ENCODE measurements at places on chromosomes 2 and 18.

- no peak for DNase-seq
These were observed 619 bp upstream of the MSH6 start for GRCh38 chr2:47782381-47782670.

DNA sequence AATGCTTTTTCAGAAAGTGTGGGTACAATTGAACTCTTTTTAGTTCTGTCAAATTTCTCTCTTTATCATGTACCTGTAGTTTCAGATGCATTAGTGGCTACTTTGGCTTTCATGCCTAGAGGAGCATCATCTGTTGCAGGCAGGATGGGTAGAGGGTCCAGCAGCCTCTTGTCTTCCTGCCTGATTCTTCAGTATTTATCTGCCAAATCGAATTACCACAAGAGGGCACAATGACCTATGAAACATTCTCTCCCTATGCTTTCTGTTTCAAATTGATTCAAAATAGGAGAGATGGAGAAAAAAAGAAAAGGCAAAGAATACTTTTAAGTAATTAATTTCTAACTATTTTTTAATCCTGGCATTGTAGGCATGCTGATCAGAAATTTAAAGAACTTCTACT, 477.2 kb downstream of the TRIB2 start:
- DNase-seq = no peak

DNA sequence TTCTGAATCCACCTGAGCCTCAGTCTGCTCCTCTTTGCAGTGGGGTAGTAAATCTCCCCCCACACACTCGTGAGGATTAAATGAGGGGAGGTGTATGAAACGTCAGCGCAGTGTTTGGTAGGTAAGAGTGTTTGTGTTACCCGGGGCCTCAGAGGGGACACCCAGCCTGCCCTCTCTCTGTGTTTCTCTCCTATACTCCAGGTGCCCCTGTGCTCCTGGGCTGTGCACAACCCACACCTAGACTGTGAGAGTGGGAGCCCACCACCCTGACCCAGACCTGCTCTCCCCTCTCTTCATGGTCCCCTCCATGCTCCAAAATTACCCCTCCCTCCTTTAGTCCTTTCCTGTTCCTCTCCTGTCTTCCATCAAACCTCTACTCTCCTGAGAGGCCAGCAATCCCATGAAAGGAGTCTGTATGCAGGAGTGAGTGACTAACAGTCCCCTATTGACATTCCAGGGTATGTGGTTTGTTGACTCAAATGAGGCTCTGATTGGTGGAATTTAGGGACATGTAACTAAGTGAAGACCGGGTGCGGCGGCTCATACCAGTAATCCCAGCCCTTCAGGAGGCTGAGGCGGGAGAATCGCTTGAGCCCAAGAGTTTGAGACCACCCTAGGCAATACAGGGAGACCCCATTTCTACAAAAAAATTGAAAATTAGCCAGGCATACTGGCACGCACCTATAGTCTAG, 10.4 kb downstream of the CIB4 start:
- DNase-seq = no peak

DNA sequence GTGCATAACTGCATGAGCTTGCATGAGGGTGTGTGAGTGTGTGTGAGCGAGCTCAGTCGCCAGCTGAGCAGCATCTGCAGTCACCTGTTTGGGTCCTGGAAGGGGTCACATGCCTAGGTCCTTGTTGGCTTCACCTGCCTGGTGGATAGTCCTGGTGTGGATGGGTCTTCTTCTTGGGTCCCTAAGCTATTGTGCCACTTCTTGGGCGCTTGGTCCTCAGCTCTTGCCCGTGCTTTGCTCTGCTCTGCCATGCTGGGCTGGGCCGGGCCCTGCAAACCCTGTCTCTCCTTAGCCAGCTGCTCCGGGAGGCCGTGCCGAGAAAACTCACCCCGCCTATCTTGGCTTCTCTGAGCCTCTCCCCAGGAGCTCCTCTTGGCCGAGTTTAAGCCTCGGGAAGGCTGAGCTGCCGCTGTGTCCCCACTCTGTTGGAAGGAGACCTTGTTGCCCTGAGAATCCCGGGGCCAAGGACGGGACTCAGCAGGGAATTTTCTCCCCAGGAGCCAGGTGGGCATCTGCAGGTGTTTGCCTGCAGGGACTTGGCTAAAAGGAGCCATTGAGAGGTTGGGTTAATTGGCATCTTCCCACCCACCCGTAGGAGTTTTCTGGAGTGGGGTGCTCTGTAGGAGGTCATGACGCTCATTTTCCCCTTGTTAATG, 300.8 kb downstream of the NDUFA10 start:
- DNase-seq = no peak

- DNase-seq = no peak
These were observed 227.4 kb upstream of the CDH7 start for GRCh38 chr18:65523461-65523860.

GRCh38 chr18:73214970-73215369, 347.2 kb upstream of the NETO1 start:
- no peak for DNase-seq

DNA sequence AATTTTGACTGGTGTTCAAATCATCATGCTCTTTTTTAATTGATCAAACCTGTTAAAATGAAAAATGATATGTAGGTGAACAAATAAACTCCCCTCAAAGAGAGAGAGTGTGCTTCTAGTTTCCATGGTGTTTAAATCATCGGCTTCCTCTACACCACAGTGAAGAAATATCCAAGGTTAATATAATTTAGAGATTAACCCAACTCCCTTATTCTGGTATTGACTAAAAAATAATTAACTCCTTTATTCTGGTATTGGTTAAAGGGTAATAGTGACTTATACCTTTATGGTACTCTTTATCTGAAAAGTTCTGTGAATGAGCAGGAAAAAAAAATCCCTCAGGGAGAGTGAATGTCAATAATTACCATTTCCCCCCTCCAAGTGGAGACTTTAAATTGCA, 93.1 kb downstream of the SPATS2L start:
- no peak for DNase-seq

- no peak for DNase-seq
These were observed 490.6 kb downstream of the IRS1 start for GRCh38 chr2:226308986-226309385.

DNA sequence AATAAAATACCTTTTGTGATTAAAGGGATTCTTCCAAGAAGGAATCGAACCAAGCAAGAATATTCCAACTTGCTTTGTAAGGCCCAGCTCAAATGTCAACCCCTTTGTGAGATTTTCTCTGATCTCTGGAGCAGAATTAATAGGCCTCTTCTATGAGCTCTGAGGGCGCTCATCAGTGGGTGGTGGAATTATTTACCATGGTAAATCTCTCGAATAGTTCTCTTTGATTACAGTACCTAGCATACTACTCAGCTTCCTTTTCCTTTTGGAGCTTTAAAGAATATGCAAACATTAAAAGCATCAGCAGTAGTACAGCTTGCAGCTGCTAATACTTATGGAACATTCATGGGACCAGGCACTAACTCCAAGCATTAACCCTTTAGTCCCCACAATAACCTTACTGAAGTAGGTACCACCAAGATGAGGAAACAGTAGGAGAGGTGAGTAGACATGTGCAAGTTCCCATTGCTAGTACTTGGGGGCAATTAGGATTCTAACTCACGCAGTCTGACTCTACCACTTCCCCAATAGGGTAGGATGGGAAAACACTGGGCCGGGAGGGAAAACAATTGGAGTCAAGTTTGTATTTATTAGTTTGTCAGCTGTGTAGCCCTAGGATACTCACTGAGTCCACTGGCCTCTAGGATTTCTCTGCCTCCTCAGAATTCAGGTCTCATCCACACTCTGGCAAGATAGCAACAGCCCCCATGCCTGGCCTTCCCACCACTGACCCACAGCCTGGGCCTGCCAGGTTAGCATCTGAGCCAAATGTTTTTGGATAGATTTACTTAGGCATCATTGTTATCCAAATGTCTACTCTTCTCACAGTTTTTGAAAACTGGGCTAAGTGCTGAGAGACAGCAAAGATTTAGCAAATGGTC, 21.7 kb downstream of the ADD2 start:
- no peak for DNase-seq

GRCh38 chr2:85998071-85998991, 107.4 kb downstream of the POLR1A start:
- DNase-seq = no peak

- DNase-seq = no peak
These were observed 62.9 kb upstream of the APCDD1 start for GRCh38 chr18:10391506-10391905.

- DNase-seq = peak; percentile 13
These were observed 29.9 kb downstream of the ANO7 start for GRCh38 chr2:241218131-241219029.

DNA sequence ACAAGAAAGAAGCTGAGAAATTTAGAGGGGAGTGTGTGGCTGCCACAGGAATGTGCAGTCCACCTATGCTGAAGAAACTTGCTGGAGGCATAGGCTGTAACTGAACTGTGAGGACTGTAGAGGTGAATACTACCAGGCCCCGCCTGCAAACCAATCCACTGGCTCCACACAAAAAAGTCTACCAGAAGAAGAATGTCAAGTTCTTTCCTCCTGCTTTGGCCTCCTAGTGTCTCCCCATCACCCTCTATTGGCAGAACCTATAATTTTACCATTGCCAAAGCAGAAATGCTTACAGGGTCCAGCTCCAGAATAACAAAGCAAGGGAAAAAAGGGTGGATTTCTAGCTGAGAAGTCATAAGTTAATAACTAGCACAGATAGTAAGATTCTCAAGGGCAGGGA, 5.9 kb upstream of the ATP5MC3 start:
- no peak for DNase-seq

DNA sequence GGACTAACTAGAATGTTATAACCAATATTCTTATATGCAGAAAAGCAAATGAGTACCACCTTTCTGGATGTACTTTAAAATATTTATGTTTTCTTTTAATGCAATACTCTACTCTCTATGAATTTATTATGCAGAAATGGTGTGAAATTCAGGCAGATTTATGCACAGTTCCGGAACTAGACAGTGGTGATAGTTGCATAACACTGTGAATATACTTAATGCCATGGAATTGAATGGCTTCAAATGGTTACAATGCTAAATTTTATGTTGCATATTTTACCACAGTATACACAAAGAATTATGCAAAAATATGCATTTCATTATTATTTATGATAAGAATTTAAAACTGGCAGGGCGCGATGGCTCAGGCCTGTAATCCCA, 287.8 kb upstream of the FN1 start:
- DNase-seq = no peak

- DNase-seq = no peak
These were observed 716.7 kb upstream of the GCFC2 start for GRCh38 chr2:76427452-76427851.

DNA sequence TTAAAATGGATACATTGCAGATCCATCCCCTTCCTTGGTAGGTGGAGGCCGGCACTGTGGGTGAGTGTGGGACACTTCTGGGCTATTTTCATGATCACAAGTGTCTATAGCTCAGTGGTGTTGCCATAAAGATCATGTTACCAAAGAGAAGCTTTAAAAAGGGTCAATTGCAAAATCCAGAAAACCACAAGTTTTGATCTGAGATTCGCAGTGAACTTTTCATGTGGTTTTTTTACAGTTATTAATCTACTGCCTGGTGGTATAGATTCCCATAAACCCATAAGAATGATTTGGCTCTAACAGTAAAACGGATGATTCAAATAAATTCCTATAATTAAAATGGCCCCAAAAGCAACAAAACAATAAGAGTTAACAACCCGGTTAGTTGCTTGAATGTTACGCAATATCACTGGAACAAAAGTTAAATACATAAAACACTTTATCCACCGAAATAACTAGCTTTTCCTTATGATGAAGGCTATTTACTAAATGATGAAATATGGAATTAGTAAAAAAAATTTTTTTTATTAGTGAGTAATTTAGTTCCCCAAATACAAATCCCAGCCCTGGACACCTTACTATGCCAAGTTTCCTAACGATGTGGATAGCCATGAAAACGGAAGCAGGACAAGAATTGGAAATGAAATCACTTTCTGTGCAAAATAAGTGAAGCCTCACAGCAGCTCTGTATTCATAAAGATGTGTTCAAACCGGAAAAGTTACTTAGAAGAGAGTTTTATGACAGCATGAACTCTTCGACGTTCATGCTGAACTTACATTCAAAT, 95.6 kb upstream of the THOC1 start:
- no peak for DNase-seq

DNA sequence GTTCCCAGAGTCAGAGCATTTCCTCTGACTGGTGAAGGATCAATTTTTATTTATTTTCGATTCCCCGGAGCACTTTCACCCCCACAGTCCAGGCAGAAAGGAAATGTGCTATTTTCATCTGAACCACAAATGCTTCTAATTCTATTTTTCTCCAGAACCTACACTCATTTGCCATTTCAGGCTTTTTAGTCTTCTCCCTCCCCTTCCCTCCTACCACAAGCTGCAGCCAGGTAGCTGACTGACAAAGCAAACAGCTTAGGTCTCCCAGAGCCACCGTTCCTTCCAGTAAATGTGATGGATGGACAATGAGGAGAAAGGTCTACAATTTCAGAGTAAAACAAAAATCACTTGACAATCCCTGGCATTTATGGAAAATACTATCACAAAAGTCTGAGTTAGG, 76.9 kb downstream of the KLF7 start:
- no peak for DNase-seq

GRCh38 chr2:165631089-165631488, 161.6 kb downstream of the CSRNP3 start:
- DNase-seq = no peak

GRCh38 chr18:48562075-48562474, 23.2 kb downstream of the CTIF start:
- no peak for DNase-seq

- DNase-seq = peak; percentile 69
These were observed 65.9 kb upstream of the ITM2C start for GRCh38 chr2:230798769-230799399.

DNA sequence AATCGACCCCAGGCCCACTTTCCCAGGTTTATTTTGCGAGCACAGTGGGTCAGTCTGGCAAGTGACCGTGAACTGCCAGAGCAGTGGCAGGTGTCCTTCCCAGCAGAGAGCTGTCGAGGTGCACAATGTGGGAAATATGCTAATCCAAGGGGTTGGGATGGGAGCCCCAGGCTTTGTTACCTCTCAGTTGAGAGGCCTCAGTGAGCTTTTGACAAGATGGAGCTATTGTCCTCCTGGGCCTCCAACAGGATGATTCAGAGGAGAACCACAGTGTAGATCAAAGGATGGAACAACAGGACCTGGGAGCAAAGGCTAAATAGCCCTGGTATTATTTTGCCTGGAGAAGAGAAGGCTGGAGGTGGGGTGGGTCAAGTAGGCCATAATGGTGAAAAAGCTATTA, 150.8 kb downstream of the NCKAP5 start:
- no peak for DNase-seq

GRCh38 chr18:2967357-2967756, 45.6 kb downstream of the LPIN2 start:
- no peak for DNase-seq

GRCh38 chr2:3633089-3633981, 24.7 kb upstream of the ALLC start:
- no peak for DNase-seq

DNA sequence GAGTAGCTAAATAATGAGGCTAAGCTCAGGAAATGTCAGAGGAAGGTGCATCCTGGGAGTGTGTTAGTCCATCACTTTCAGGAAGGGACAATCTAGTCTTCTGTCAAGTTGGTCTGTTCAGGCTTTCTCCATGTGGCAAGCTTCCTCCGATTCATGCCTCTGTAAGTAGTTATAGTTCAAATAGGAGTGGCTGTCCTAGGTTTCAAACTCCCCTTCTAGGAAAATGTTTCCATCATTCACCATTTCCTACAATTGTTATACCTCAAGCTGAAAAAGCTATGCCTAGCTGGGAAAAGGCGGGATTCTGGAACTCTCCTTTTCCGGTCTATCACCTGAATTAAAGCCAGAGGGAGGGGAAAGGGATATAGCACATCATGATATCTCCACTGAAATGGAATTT, 287.7 kb upstream of the ZSWIM2 start:
- no peak for DNase-seq

GRCh38 chr2:127173057-127173456, 47.0 kb downstream of the CYP27C1 start:
- no peak for DNase-seq

GRCh38 chr2:48479915-48480314, 50.0 kb upstream of the STON1 start:
- no peak for DNase-seq
